ENCODE measurements at places on chromosomes 3 and 15. TPM values are rescaled to one million over a fixed set of nuclear protein-coding genes. Genes with fewer than 3 reads are reported as not detected.
A peak's percentile ranks its signal among the peaks of the same experiment; 100 is the strongest.

Gene PLA2G4E
- total RNA-seq = not detected

- no peaks in the 10 kb centered on the region for H3K4me1 ChIP-seq
- H3K27me3 ChIP-seq = no peaks in the 10 kb centered on the region
- DNase-seq = no peak
- no peak overlapping the region for H3K4me3 ChIP-seq
Measured at GRCh38 chr3:56997675-56998074, 62.8 kb upstream of the SPATA12 start.

GRCh38 chr15:42193383-42193782 is 14.7 kb downstream of the VPS39 start:
- no peaks in the 10 kb centered on the region for H3K27me3 ChIP-seq
- H3K4me3 ChIP-seq = no peak overlapping the region
- no peaks in the 10 kb centered on the region for H3K4me1 ChIP-seq

DNA sequence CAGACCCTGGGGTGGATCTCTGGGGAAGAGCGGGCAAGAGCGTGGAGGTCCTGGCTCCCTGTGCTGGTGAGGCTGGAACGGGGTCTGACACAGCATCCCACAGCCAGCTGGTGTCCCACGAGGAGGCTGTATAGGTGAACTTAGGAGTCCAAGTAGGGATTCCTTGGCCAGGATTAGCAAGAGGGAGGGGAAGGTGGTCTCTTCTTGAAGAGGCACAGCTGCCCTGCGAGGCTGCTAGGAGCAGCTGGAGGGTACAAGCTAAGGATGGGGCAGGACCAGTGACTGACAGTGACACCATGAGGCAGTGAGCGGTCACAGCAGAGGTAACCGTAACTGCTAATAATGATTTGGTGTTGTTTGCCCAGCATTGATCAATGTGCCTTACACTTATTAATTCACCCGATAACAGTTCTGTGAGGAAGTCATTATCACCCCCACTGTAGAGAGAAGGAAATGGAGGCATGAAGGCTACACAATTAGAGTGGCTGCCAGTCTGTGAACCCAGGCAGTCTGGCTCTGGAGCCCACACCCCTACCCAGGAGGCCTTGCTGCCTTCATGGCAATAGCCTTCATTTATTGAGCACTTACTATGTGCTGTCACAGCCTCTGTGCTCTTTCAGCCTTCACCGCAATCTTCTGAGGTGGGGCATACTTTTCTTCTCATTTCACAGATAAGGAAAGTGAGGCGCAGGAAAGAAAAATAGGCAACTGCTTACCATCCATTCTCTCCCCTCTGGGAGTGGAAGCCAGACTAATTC is 59.4 kb downstream of the TMEM44 start:
- H3K4me3 ChIP-seq = no peak overlapping the region
- no peak overlapping the region for H3K27ac ChIP-seq
- H3K27me3 ChIP-seq = no peaks in the 10 kb centered on the region
- DNase-seq = peak; percentile 15
- H3K36me3 ChIP-seq = no peaks in the 10 kb centered on the region
- no peaks in the 10 kb centered on the region for H3K4me1 ChIP-seq

Data from CD4-positive, alpha-beta memory T cell (primary cell).